ENCODE measurements at places on chromosomes 4 and X.

- no peak for DNase-seq
Observed at GRCh38 chr4:152099981-152100378, 339.2 kb upstream of the GATB start.

DNA sequence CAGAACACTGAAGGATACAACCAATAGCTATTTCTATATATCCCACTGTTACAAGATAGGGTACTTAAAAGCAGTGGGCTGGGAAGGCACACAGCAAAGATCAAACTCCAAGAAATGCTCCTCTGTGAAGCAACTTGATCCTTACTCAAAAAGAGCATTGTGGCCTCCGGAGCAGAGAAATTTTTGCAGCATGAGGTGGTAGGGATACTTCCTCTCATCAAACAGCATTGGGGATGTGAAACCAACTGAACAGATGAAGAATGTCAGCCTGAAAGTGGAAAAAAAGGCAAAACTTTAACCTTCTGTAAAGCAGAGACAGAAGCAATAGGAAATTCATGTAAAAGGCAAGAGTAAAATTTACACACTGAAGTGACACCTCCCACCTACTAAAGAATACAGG is 92.2 kb downstream of the HUWE1 start:
- DNase-seq, result no peak

- no peak for DNase-seq
Observed at GRCh38 chr4:86641516-86642090, 47.5 kb downstream of the PTPN13 start.

DNA sequence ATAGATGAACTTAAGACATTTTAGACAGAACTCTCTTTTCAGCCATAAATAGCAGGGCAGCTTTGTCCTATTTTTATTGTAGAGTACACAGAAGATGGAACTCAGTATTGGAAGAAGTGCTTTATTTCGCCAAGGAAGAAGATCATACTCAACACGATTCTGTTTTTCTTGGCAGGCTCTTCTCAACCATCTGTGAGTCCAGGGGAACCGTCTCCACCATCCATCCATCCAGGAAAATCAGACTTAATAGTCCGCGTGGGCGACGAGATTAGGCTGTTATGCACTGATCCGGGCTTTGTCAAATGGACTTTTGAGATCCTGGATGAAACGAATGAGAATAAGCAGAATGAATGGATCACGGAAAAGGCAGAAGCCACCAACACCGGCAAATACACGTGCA is 37.6 kb downstream of the KIT start:
- DNase-seq, result no peak

- no peak for DNase-seq
Observed at GRCh38 chr4:89221167-89221867, 86.3 kb downstream of the GPRIN3 start.

GRCh38 chr4:2333356-2333841 is 71.5 kb upstream of the MXD4 start:
- DNase-seq, result peak; percentile 48
